ENCODE measurements at places on chromosomes 6 and 20. TPM values are rescaled to one million over a fixed set of nuclear protein-coding genes. Genes with fewer than 3 reads are reported as not detected.

Gene HLA-DPB1
- 12.2 TPM for total RNA-seq

GRCh38 chr20:52923123-52923937, 48.8 kb upstream of the TSHZ2 start:
- DNase-seq, result no peak

DNA sequence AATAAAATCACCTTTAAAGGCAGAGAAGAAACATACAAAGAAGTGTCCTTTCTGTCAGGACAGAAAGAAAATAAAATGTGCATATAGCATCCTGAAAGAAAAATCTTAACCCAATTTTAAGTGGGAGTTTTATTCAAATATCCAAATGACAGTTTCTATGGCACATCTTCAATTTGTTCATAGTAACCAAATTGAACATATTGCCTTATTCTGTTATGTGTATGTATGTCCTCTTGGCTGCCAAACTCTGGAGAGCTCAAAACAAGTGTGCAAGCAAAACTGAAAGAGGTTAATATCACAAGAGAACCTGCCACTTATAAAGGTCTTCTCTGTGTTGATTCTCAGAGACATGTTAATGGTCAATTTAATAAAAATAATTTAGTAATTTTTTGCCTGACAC, 334.7 kb downstream of the BCKDHB start:
- DNase-seq, result no peak

DNA sequence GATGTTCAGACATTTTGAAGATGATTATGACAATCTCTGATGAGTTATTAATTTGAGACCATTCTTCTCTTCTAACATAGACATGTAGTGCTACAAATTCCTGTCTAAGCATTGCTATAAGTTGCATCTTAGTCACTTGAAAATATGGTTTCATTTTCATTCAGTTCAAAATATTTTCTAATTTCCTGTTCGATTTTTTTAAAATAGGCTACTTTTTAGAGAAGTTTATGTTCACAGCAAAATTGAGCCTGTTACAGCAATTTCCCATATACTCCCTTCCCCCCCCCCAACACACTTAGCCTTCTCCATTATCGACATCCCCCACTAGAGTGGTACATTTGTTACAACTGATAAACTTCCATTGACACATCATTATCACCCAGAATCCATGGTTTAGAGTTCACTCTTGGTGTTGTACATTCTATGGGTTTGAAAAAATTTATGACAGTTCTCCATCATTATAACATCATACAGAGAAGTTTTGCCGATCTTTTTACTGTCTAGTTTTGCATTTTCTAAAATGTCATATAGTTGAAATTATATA, 31.2 kb downstream of the PLAGL1 start:
- DNase-seq, result no peak

GRCh38 chr6:75620381-75621304, 19.0 kb downstream of the SENP6 start:
- no peak for DNase-seq

GRCh38 chr6:37983720-37984501, 164.4 kb downstream of the ZFAND3 start:
- no peak for DNase-seq

- no peak for DNase-seq
Measured at GRCh38 chr6:75813476-75814250, 64.6 kb downstream of the MYO6 start.

DNA sequence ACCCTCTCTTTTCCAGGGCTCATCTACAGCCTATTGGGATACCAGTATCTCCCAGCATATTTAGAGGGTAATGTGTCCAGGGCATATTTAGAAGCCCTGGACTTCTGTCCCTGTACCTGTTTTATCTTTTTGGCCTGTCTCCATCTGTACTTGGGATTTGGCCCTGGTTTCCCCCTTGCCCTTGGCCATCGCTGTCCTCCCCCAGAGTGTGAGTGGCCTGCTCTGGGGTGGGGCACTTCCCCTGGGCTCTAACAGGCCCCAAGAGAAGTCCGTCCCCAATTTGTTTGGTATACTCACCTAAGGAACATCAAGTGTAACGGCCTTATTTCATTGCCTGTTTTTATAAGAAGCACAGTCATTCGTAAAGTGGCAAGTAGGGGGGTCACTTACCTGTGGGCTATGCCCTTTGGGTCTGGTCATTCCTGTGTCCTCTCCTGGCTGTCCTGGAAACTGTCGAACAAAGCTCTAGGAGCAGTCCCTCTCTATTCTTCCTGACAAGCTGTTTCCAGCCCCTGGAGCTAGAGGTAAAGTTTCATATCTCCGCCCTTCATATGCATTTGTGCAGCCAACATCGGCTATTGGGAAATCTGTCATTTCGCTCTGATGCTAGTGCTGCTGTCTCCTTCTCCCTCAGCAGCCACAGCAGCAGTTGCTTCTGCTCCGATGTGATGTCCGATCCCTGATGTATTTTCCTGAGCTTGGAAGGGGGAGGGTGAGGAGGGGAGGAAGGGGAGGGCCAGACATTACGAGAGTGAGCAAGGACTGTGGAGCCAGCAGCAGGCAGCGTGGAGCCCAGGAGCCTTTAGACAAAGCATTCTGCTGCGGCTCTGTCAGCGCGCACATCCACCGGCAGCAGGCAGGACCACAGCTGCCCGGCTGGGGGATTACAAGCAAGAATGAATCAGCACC, 83.4 kb downstream of the TCP11 start:
- peak; percentile 63 for DNase-seq

Gene COL19A1
- not detected for total RNA-seq

DNA sequence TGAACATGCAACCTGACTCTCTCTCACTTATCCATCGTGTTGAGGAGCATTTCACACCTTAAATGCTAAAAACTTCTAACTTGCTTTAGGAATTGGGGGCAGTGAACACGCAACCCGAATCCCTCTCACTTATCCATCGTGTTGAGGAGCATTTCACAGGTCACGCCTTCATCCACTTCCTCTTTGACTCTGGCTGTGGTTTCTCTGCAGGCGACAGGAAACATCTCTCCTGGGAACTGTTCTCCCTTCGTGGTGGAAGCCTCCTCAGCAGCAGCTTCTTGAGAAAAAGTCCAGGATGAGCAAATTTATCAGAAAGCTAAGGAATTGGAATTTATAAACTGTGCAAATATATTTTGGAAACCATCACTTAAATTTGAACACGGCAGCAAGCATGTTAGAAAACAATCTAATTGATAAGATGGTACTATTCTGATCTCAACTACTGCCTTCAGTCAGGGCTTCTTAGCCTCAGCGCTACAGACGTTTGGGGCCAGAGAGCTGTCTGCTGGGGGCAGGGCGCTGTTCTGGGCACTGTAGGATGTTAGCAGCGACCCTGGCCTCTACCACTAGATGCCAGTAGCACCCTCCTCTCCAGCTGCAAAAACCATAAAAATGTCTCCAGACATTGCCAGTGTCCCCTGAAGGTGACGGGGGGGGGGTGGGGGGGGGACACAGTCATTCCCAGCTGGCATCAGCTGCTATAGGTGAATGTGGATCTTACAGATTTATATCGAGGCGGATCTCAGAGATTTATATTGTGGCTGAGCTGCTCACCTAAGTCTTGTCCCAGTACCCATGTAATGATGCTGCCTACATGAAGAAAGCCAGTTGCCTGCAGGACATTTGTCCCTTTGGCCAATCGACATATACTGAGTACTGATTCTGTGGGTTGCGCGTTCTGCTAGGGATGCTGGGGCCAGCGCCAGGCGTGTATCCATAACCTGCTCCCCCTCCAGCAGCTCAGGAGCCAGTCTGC, 26.2 kb downstream of the CTCFL start:
- peak; percentile 38 for DNase-seq

GRCh38 chr6:4401408-4402368, 266.3 kb upstream of the ECI2 start:
- DNase-seq, result peak; percentile 29

Gene MUC22
- total RNA-seq, result not detected

Gene ADGRG6
- total RNA-seq, result 8.5 TPM

- DNase-seq, result peak; percentile 94
Measured at GRCh38 chr6:166615059-166615770, 11.8 kb downstream of the RPS6KA2 start.

- no peak for DNase-seq
Measured at GRCh38 chr20:56779452-56780143, 150.5 kb downstream of the TFAP2C start.

DNA sequence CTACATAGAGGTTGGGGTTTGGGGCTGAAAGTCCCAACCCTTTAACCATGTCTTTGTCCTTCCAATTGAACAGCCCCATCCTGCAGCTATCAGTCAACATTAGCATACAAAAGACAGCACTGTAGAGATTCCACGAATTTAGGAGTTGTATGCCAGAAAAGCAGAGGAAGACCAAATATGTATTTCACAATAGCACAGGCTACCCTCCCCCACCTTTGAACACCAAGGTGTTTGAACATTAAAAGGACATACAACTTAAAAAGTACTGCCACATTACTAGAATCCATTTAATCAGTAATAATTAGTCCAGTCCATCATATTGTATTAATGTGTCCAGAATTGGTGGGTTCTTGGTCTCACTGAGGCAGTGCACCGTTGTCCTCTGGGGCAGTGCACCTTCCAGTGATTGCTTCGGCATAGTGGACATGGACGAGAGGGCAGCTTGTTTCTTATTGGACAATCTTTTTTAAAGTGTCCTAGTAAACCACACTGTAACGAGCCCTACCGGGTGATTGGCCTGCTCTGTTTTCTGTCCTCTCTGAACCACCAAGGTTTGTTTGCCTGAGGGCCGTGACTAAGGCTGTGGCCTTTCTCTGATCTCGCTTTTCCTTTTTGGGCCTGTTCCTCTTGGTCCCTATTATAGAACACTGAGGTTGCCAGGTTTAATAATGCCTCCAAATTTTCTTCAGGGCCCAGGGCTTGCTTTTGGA, 36.4 kb downstream of the GSTA4 start:
- no peak for DNase-seq

- no peak for DNase-seq
Measured at GRCh38 chr6:32177183-32177787, 920 bp upstream of the RNF5 start.

DNA sequence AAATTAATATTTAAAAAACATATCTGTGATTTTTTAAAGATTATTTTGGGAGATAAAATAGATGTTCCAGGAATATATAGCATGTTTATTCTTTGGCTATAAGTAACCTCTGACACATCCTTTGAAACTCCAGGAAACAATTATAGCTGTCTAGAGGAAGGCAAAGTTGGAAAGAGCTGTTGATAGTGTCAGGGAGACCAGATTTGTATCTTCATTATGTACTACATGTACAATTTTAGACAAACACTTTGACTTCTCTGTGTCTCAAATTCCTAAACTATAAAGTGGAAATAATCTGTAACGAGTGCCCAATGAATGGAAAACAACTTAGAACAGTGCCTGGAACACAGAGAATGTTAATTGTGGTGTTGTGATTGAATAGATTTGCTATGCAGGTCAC, 25.6 kb upstream of the ADGRG6 start:
- peak; percentile 8 for DNase-seq

- DNase-seq, result no peak
Measured at GRCh38 chr6:109034526-109034925, 60.1 kb downstream of the SESN1 start.

Gene CD2AP
- total RNA-seq, result 24.4 TPM

Gene ESR1
- under 0.01 TPM for total RNA-seq

Gene OR5V1
- total RNA-seq, result not detected

GRCh38 chr6:33925936-33926335, 122.1 kb upstream of the MLN start:
- DNase-seq, result no peak

DNA sequence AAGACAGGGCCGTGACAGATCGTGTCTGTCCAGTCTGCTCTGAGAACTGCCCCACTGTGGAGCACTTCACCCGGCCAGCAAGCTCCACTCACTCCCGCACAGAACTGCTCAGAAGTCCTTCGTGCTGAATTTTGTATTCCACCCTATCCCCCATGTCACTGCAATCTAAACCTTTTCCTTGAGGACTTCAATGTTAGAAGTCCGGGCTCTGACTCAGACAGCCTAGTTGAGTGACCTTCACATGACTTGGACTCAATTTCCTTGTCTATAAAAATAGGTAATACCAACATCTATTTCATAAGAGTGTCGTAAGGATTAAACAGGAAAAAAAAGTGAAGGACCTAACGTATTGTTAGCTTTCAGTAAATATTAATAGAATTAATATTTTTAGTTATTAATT, 161.6 kb downstream of the QRSL1 start:
- DNase-seq, result no peak

- no peak for DNase-seq
Measured at GRCh38 chr6:122365775-122366403, 33.6 kb upstream of the HSF2 start.

Gene NCOA5
- 9.1 TPM for total RNA-seq

DNA sequence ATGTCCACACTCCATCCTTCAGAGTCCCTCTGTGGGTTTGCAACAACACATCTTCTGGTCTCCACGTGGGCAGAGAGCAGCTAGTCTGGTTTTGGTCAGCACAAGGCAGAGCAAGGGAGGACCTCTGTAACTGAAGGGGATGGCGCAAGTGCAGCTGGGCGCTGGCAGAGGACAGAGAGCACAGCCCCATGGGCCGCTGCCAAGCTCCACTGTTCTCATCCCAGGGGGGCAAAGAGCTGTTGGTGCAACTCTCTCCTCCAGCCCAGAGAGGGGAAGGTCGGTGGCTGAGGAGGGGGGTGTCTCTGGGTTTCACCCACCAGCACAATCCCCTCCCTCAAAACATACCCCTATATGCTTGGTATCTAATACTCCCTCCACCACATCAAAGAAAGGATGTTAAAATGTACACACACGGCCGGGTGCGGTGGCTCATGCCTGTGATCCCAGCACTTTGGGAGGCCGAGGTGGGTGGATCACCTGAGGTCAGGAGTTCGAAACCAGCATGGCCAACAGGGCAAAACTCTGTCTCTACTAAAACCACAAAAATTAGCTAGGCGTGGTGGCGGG, 9.1 kb downstream of the ATP9A start:
- no peak for DNase-seq

Gene POU3F2
- not detected for total RNA-seq

Gene HMGCLL1
- total RNA-seq, result not detected

GRCh38 chr20:45354423-45355208, 6.4 kb upstream of the SDC4 start:
- DNase-seq, result no peak

- DNase-seq, result no peak
Measured at GRCh38 chr6:43268355-43268700, 25.0 kb downstream of the TTBK1 start.

- DNase-seq, result no peak
Measured at GRCh38 chr20:58542411-58543095, 27.4 kb upstream of the APCDD1L start.

Gene GPLD1
- under 0.01 TPM for total RNA-seq

DNA sequence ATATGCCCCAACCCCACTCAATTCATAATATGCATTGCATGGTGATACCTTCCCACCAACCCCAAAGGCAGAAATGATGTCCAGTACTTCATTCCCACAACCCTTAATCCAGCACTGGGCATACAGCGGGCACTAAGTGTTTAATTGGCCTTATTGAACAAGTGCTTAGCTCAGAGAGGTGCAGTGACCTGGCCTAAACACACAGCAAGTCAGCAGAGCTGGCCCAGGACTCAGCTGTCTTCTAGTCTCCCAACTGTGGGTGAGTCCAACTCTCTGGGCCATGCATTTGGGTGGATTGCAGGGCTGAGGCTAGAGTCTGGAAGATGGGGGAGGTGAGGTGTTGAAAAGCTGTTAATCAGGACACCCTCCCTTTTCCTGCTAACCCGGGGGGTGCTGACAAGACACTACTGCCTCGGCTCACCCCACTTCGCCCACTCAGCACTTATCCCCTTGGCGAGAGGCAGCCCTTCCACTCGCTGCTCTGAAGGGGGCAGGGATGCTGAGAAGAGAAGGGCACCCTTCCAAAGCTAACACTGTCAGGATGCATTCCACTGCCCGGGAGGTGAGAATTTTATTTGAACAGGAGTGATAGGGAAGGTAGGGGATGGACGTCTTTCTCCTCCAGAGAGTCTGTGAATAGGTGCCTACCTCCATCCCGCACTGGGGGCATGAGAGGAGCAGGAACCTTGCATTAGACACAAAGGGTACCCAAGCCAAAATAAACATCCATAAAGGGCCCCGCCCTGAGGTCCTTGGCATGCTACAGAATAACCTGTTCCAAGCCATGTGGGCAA, 14.2 kb downstream of the KCNK5 start:
- no peak for DNase-seq
